ENCODE measurements at places on chromosomes 16 and 17. TPM values are rescaled to one million over a fixed set of nuclear protein-coding genes. Genes with fewer than 3 reads are reported as not detected.

GRCh38 chr17:7084088-7084487, 4.0 kb upstream of the CLEC10A start:
- no peak for DNase-seq

CACNG3 gene
- total RNA-seq: not detected

GRCh38 chr17:21100636-21101035, 26.1 kb upstream of the DHRS7B start:
- DNase-seq: no peak

SCGB1C2 gene
- total RNA-seq: not detected

ERBB2 gene
- total RNA-seq: 75.8 TPM

TM4SF5 gene
- total RNA-seq: not detected

GRCh38 chr16:12724226-12724625, 79.5 kb downstream of the CPPED1 start:
- DNase-seq: no peak

DNA sequence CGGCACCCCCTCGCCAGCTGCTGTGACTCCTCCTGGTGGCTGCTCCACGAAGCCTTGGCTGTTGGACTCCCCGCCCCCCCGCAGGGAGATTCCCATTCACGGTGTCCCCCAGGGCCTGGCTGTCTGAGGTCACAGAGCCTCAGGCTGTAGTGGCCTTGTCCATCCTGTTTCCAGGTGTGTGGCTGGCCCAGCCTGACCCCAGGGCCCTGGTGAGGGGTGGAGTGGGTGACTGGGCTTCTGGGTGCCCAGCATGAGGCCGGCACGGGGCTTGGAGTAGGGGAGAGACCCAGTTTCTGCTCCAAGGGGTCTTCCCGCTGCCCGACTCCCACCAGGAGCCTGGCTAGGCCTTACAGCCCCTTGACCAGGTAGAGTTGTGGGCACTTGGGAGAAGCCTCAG, 10.4 kb downstream of the PRSS27 start:
- no peak for DNase-seq

GRCh38 chr17:16953841-16954240, 18.1 kb downstream of the TNFRSF13B start:
- no peak for DNase-seq

GSG1L gene
- total RNA-seq: 1.9 TPM

DNA sequence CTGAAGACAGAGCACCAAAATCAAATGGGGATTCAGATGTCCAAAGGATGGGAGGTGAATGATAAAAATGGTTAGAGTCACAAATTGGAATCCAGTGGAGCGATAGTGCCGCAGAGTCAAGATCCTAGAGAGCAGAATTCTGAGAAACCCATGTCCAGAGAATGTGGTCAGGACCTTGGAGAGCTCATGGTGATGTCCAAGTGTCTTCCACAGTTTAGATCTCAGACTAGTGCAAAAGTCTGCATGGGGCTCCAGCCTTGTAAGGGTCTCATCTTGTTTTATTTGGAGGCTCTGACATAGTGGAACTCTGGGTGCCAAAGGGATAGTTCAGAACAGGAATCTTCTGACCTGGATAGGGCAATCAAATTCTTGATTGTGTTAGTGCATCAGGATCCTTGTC, 245.9 kb upstream of the HSBP1 start:
- no peak for DNase-seq

- DNase-seq: no peak
Observed at GRCh38 chr16:65967376-65967775, 399.1 kb upstream of the CDH5 start.

DNA sequence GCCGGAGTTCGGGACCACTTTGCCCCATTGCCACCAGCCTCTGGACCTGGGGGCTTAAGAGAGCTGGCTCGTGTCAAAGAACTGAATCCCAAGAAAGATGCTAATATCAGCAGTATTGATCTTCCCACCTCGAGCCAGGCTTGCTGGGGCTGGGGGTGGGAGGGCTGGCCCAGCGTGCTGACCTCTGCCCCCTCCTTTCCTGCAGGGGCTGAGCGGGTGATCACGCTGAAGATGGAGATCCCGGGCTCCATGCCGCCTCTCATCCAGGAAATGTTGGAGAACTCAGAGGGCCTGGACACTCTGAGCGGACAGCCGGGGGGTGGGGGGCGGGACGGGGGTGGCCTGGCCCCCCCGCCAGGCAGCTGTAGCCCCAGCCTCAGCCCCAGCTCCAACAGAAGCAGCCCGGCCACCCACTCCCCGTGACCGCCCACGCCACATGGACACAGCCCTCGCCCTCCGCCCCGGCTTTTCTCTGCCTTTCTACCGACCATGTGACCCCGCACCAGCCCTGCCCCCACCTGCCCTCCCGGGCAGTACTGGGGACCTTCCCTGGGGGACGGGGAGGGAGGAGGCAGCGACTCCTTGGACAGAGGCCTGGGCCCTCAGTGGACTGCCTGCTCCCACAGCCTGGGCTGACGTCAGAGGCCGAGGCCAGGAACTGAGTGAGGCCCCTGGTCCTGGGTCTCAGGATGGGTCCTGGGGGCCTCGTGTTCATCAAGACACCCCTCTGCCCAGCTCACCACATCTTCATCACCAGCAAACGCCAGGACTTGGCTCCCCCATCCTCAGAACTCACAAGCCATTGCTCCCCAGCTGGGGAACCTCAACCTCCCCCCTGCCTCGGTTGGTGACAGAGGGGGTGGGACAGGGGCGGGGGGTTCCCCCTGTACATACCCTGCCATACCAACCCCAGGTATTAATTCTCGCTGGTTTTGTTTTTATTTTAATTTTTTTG, 8.5 kb downstream of the GJD3 start:
- peak; percentile 72 for DNase-seq

DNA sequence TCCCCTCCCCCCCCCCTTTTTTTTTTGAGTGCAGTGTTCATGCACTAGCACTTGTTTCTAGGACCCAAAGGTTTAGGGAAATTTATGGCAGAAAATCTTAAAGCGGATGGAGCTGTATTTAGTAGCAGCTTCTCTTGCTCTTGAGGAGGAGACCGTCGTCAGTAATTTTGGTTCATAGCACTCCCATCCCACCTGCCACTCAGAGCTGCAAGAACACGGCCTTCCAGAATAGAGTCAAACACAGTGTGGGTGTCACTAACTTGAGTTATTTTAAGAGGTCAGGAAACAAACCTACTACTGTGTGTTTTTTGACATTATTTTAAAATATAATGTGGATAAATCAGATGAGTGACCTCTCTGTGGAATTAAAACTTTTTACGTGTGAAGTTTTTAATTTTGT, 37.3 kb downstream of the SEC14L1 start:
- no peak for DNase-seq

KCNJ16 gene
- not detected for total RNA-seq

- no peak for DNase-seq
Observed at GRCh38 chr17:55444471-55445441, 23.1 kb upstream of the MMD start.

- DNase-seq: no peak
Observed at GRCh38 chr16:77297996-77298395, 98.8 kb downstream of the SYCE1L start.
